ENCODE measurements at places on chromosomes 6 and 20. TPM values are rescaled to one million over a fixed set of nuclear protein-coding genes. Genes with fewer than 3 reads are reported as not detected.
A peak's percentile ranks its signal among the peaks of the same experiment; 100 is the strongest.

GRCh38 chr20:33415948-33416347 lies 14.6 kb upstream of the CDK5RAP1 start:
- DNase-seq, result no peak
- no peaks in the 10 kb centered on the region for H3K4me1 ChIP-seq
- no peaks in the 10 kb centered on the region for H3K27me3 ChIP-seq

DNA sequence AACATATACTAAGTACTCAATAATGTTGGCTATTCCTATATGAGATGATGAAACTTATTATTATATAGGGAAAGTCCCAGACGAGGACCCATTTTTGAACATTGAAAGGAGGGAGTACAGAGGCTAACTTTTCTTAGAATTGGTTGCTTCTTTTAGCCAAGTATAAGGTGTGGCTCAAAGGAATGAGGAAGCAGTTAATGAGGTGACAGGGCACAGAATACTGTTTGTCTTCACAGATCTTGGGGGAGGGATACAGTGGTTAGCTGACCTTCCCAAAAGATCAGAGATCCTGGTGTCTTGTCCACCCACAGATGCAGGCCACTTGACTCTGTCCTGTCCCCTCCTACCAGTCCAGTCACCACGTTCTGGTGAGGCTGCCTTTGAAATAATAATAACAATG lies 67.8 kb upstream of the EPB41L1 start:
- H3K4me1 ChIP-seq, result peaks cover 18% of the 10 kb centered on the region
- H3K4me3 ChIP-seq, result no peak overlapping the region
- H3K36me3 ChIP-seq, result no peaks in the 10 kb centered on the region
- H3K27ac ChIP-seq, result peak overlapping the region; percentile 83
- DNase-seq, result no peak

DNA sequence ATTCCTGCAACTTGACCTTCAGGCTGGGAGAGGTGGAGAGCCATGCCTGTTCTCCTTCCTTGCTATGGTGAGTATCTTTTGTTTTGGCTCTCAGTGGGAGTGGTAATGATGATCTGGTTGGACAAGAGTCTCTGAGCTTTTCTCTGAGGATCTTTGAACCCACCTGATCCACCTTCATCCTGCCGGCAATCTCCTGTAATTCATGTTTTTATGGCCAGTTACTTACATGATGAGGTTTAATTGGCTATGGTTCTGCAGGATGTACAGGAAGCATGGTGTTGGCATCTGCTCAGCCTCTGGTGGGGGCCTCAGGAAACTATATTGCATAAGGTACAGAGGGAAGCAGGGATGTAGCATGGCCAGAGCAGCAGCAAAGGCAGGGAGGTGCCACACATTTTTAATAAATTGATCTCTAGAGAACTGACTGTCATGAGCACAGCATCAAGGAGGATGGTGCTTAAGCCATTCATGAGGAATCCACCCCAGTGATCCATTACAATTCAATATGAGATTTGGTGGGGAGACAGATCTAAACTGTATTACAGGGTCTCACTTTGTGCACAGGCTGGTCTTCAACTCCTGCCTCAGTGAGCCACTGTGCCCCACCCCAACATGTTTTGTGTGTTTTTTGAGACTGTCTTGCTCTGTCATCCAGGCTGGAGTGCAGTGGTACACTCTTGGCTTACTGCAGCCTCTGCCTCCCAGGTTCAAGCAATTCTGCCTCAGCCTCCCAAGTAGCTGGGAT lies 10.0 kb downstream of the HSPA1B start:
- no peaks in the 10 kb centered on the region for H3K27me3 ChIP-seq
- peaks cover 31% of the 10 kb centered on the region for H3K36me3 ChIP-seq
- peaks cover 27% of the 10 kb centered on the region for H3K4me1 ChIP-seq
- H3K4me3 ChIP-seq, result peak overlapping the region; percentile 98

GRCh38 chr6:4575714-4576113 lies 200.5 kb upstream of the CDYL start:
- no peaks in the 10 kb centered on the region for H3K4me1 ChIP-seq
- DNase-seq, result no peak
- H3K27ac ChIP-seq, result no peak overlapping the region
- peaks cover 3% of the 10 kb centered on the region for H3K36me3 ChIP-seq
- no peak overlapping the region for H3K4me3 ChIP-seq
- no peaks in the 10 kb centered on the region for H3K27me3 ChIP-seq

The CYP21A2 gene
- 1.2 TPM for total RNA-seq

The KCNK16 gene
- not detected for total RNA-seq

GRCh38 chr20:63940472-63941266 lies 15.5 kb downstream of the UCKL1 start:
- no peak overlapping the region for H3K27ac ChIP-seq
- no peak for DNase-seq
- H3K4me1 ChIP-seq, result no peaks in the 10 kb centered on the region
- no peak overlapping the region for H3K4me3 ChIP-seq
- H3K36me3 ChIP-seq, result peaks cover 20% of the 10 kb centered on the region

DNA sequence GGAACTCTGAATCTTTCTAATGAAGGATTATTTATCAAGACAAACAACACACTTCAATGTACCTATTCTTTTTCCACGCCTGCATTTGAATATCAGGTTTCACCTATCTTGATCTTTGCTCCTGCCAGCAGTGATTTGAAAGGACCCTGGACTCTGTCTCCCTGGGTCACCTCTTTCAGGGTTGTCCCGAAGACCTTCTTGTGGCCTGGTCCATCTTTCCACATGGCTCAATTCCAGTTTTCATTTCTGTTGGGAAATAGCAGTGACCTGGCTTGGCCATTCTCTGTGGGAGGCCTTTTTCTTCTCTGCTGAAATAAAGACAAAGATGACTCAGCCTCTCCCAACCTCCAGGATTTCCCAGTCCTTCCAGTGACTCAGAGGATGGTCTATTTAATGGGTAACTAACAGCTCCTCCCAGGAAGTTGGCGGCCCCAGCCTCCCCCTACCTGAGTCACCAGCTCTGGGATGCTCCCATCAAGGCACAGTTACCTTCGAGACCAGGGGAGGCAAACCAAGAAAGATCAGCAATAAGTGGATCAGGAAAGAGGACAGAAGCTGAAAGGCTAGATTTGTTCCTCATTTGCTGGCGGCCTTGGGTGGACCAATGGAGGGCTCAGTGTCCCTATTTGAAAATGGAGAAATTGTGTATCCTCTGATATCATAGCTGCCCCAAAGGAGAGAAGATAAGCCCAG lies 120.2 kb upstream of the RNF24 start:
- no peak overlapping the region for H3K4me3 ChIP-seq
- H3K36me3 ChIP-seq, result no peaks in the 10 kb centered on the region
- no peak for DNase-seq
- H3K27ac ChIP-seq, result no peak overlapping the region
- H3K4me1 ChIP-seq, result no peaks in the 10 kb centered on the region
- peaks cover 4% of the 10 kb centered on the region for H3K27me3 ChIP-seq

DNA sequence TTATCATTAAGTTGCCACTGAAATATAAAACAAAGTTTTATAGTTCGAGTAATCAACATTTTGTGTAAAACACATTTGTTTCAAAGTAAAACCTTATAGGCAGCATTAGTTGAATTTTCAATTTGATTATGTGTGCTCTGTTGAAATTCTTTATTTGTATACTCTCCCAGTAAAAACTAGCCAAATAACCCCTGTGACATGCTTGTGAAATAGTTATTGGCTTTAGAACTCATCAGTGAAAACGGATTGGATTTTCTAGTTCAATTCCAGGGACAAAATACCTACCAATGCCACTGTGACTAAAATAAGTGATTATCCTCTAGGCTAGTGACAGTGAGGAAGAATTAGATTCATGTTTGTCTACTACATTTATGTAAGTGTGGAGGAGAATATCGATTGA lies 212.9 kb downstream of the TMEM200A start:
- no peak overlapping the region for H3K4me3 ChIP-seq
- H3K27ac ChIP-seq, result no peak overlapping the region
- H3K27me3 ChIP-seq, result no peaks in the 10 kb centered on the region
- peaks cover 2% of the 10 kb centered on the region for H3K4me1 ChIP-seq

DNA sequence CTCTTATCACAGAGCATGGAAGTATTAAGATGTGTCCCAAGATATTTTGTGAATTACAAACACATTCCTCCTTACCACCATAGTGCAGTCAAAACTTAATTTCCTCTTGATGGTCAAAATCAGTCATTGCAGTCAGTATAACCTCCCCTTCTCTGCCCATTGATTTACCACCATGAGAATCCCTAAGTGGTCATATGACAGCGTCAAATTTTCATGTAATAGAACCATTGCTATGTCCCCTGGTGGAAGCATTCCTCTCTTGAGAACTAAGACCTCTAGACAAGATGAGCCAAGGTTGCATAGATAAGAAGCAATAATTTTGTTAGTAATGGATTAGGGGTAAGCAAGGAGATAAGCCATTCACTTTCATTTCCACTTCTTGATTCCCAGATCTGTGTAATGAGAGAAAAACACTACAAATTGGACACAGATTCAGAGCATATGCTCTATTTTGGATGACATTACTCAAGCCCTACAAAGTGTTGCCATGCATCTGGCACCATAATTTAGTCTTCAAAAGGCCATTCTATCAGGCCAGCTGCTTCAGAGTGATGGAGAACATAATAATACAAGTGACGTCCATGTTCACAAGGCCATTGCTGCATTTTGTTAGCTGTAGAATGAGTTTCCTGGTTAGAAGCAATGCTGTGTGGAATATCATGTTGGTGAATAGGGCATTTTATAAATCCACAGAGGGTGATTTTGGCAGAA lies 49.6 kb upstream of the PDE7B start:
- H3K27ac ChIP-seq, result no peak overlapping the region
- no peak overlapping the region for H3K4me3 ChIP-seq
- H3K27me3 ChIP-seq, result no peaks in the 10 kb centered on the region

The EEF1A2 gene
- 15.6 TPM for total RNA-seq

DNA sequence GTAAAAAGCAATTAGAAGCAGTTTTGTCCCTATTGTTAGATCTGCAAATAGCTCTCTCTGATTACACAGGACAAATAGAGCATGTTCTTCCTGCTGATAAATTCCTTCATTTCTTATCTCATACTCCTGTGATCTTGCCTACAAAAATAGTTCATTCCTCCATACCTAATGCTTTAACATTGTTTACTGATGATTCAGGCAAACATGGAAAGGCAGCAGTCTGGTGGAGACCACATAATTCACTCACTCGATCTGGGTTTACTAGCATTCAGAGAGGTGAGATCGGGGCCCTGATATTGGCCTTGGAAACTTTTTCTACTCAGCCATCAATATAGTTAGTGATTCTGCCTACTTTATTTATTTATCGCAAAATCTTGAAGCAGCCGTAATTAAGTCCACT lies 20.2 kb downstream of the HLA-DPA1 start:
- H3K27ac ChIP-seq, result no peak overlapping the region
- H3K36me3 ChIP-seq, result no peaks in the 10 kb centered on the region
- H3K27me3 ChIP-seq, result peaks cover 51% of the 10 kb centered on the region
- no peak overlapping the region for H3K4me3 ChIP-seq

- no peak overlapping the region for H3K27ac ChIP-seq
- H3K4me3 ChIP-seq, result no peak overlapping the region
- no peaks in the 10 kb centered on the region for H3K27me3 ChIP-seq
- H3K36me3 ChIP-seq, result peaks cover 28% of the 10 kb centered on the region
Measured at GRCh38 chr6:127289934-127290333, 23.3 kb downstream of the RNF146 start.

GRCh38 chr6:150925976-150926375 lies 60.5 kb downstream of the MTHFD1L start:
- H3K27me3 ChIP-seq, result no peaks in the 10 kb centered on the region
- no peak overlapping the region for H3K4me3 ChIP-seq
- peaks cover 28% of the 10 kb centered on the region for H3K4me1 ChIP-seq
- H3K36me3 ChIP-seq, result peaks cover 14% of the 10 kb centered on the region

GRCh38 chr20:9021699-9022098 lies 47.2 kb upstream of the PLCB4 start:
- H3K36me3 ChIP-seq, result no peaks in the 10 kb centered on the region
- peaks cover 4% of the 10 kb centered on the region for H3K27me3 ChIP-seq
- H3K4me3 ChIP-seq, result no peak overlapping the region
- DNase-seq, result no peak
- H3K27ac ChIP-seq, result no peak overlapping the region

DNA sequence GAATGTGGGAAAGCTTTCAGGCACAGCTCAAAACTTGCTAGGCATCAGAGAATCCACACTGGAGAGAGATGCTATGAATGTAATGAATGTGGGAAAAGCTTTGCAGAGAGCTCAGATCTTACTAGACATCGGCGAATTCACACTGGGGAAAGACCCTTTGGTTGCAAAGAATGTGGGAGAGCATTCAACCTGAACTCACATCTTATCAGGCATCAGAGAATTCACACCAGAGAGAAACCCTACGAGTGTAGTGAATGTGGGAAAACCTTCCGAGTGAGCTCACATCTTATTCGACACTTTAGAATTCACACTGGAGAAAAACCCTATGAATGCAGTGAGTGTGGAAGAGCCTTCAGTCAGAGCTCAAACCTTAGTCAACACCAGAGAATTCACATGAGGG lies 8.7 kb downstream of the ZNF165 start:
- H3K4me3 ChIP-seq, result no peak overlapping the region
- H3K27ac ChIP-seq, result no peak overlapping the region
- peaks cover 82% of the 10 kb centered on the region for H3K36me3 ChIP-seq
- no peaks in the 10 kb centered on the region for H3K27me3 ChIP-seq
- no peaks in the 10 kb centered on the region for H3K4me1 ChIP-seq

DNA sequence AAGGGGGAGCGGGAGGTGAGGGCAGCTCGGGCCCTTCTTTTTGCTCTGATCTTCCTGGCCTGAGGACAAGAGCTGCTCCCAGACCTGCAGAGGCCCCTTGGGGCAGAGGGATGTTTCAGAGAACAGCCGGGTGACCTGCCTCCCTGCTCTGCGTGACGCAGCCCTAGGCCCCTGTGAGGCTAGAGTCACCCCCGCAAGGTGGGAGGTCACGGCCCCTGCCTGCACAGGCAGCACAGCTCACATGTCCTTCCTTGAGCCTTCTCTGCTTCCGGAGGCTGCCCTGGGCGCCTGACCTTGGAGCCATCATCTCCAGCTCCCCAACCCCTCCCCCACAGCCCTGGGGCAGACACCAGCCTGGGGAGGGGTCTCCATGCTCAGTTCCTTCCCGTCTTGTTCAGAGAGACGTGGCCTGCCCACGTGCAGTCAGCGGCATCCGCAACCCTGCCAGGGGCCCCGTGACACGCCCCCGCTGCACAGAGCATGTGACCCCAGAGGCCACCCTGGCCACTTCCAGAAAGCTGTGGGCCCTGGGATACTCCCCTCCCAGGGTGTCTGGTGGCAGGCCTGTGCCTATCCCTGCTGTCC lies at the start of gene BIRC7:
TSS of gene BIRC7 (plus strand) at position 507 of the 585 bp plus-strand sequence. CDS start 192 bp downstream, outside the sequence.
- no peak for DNase-seq
- peaks cover 19% of the 10 kb centered on the region for H3K4me1 ChIP-seq
- peaks cover 7% of the 10 kb centered on the region for H3K27me3 ChIP-seq
- H3K4me3 ChIP-seq, result no peak within 1 kb of the TSS
- no peaks in the 10 kb centered on the region for H3K36me3 ChIP-seq

DNA sequence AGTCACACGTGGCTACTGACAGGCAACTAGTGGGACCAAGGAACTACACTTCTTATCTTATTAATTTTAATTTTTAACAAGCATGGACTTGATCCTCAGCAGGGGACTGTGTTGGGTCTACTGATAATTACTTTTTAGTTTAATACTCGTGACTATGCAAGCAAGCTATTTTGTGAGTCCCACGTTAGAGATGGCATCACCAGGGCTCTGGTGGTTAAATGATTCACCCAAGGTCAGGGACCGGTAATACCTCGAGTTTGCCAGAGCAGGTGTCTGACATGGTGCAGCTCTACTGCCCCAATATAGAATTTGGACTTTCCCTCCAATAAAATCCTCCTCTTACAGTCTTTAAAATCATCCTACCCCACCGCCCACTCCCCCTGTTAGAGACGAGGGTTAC lies 98.6 kb upstream of the RIN2 start:
- DNase-seq, result no peak
- peaks cover 16% of the 10 kb centered on the region for H3K4me1 ChIP-seq
- peaks cover 19% of the 10 kb centered on the region for H3K27me3 ChIP-seq
- H3K27ac ChIP-seq, result no peak overlapping the region
- no peaks in the 10 kb centered on the region for H3K36me3 ChIP-seq
- H3K4me3 ChIP-seq, result no peak overlapping the region

- peaks cover 14% of the 10 kb centered on the region for H3K4me1 ChIP-seq
- H3K27me3 ChIP-seq, result no peaks in the 10 kb centered on the region
- H3K36me3 ChIP-seq, result peaks cover 31% of the 10 kb centered on the region
- no peak overlapping the region for H3K4me3 ChIP-seq
- H3K27ac ChIP-seq, result peak overlapping the region; percentile 30
Measured at GRCh38 chr20:58450254-58450653, 61.2 kb downstream of the VAPB start.
